ENCODE measurements at places on chromosomes 2 and 18. TPM values are rescaled to one million over a fixed set of nuclear protein-coding genes. Genes with fewer than 3 reads are reported as not detected.

ROCK1 gene
- 43.0 TPM for polyA plus RNA-seq

MOGAT1 gene
- polyA plus RNA-seq = not detected

CD28 gene
- polyA plus RNA-seq = not detected

ACTG2 gene
- 0.67 TPM for polyA plus RNA-seq

TOGARAM2 gene
- 0.24 TPM for polyA plus RNA-seq

NRP2 gene
- polyA plus RNA-seq = 28.2 TPM

RAB11FIP5 gene
- polyA plus RNA-seq = 2.6 TPM

COLEC12 gene
- polyA plus RNA-seq = 0.76 TPM

SLC16A14 gene
- polyA plus RNA-seq = 125 TPM

IGFBP5 gene
- 1.6 TPM for polyA plus RNA-seq

DYNAP gene
- not detected for polyA plus RNA-seq

DUSP2 gene
- polyA plus RNA-seq = 2.1 TPM

IL1A gene
- 0.14 TPM for polyA plus RNA-seq

PLEK gene
- 0.10 TPM for polyA plus RNA-seq

SIX2 gene
- polyA plus RNA-seq = not detected

FAP gene
- 0.16 TPM for polyA plus RNA-seq

AQP12A gene
- not detected for polyA plus RNA-seq

NEU4 gene
- polyA plus RNA-seq = not detected

ZNF142 gene
- polyA plus RNA-seq = 6.4 TPM

ALPI gene
- polyA plus RNA-seq = not detected

RGPD8 gene
- polyA plus RNA-seq = 6.8 TPM

ACADL gene
- polyA plus RNA-seq = 0.14 TPM

PRPF40A gene
- 81.9 TPM for polyA plus RNA-seq

TEKT4 gene
- not detected for polyA plus RNA-seq

Measured in neural cell (in vitro differentiated cells).